ENCODE measurements at places on chromosomes 6 and 20.

GRCh38 chr20:36352843-36353553 is 46.9 kb downstream of the DLGAP4 start:
- DNase-seq: no peak

DNA sequence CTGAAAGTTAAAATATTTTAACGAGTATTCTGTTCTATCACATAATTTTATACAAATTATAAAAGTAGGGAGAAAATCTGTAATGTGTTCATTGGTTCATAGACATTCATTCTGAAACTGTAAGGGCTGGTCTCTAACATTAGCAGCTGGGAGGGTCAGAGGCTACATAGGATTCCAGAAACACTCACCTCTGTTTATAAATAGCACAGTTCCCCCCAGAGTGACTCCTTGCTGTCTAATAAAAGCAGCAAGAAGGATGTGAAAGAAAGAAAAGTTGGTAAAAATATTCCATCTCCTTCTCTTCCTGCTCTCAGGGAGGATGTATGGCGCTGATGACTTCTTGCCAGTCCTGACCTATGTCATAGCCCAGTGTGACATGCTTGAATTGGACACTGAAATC is 25.3 kb upstream of the NAA20 start:
- no peak for DNase-seq

DNA sequence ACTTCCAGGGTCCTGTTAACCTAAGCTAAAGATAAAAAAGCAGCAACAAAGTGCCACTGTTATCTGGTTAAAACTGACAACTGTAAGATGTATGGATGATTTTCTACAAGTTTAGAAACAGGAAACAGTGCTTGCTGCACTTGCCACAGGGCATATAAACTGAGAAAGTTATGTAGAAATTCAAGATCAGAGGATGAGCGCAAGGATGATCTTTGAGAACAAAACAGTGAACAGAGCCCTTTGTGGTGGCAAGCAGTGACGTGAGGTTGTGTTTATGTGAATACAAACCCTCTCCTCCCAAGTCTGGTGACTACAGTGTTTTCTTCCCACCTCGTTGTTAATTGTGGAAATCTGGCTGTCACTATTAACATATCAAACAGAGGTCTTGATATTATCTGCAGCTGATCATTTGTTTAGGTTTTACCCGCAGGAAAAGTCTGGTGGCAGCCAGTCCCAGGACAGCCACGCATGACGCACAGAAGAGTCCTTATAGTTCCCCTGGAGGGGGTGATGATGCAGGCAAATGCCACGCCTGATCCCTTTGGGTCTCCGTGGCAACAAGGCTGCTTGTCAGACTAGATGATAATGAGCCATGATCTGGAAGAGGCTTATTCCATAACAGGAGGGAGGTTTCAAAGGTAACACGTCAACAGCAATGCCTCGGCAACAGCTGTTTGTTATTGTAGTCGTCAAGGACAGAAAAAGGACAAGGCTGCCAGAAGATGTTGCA is 43.1 kb upstream of the TNFAIP3 start:
- no peak for DNase-seq

GRCh38 chr20:14375416-14375985 is 38.1 kb upstream of the FLRT3 start:
- no peak for DNase-seq

- no peak for DNase-seq
Observed at GRCh38 chr20:38685853-38686473, 38.3 kb upstream of the SLC32A1 start.

GRCh38 chr6:54093326-54093948 is 17.8 kb upstream of the MLIP start:
- no peak for DNase-seq

- no peak for DNase-seq
Observed at GRCh38 chr6:79536585-79536953, 661 bp downstream of the LCA5 start.

DNA sequence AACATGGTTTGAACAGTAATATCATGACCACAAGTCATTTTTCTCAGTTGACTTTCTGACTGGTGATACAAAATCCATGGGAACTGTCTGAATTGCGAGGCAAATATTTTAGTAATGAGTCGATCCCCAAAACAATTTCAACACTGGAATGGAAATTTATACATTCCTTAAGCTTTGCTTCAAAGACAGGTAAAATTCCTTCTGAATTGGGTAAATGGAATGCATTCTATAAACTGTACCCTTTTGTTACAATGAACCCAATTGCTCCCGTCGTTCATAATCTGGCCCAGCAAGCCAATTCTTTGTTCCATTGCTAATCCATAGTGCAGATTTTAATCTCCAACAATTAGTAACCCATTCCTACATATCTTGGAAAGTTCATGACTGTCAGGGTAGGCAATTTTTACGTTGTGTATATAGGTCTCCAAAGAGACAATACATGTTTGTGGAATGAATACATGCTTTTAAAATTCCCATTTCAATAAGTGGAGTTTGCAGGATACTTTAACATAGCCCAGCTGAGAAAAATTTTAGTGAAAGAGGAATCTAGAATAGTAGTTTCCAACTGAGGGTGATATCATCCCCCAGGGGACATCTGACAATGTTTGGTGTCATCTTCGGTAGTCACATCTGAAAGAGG is 32.7 kb downstream of the CYP24A1 start:
- no peak for DNase-seq

DNA sequence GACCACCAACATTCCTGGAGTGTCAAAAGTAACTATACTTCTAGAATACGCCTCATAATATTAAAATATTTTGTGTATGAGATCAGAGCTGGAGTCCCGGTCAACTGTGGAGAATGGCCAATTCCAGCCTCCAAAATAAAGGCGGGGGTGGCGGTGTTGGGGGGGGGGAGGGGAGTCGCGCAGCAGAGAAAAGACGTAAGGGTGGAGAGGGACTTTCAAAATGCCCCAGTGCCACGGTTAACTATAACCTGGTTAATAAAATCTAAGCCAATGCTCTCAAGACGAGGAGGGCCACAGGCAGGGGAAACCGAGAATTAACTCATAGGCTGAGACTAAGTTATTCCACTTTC is 1.3 kb downstream of the NUP153 start:
- DNase-seq: no peak

DNA sequence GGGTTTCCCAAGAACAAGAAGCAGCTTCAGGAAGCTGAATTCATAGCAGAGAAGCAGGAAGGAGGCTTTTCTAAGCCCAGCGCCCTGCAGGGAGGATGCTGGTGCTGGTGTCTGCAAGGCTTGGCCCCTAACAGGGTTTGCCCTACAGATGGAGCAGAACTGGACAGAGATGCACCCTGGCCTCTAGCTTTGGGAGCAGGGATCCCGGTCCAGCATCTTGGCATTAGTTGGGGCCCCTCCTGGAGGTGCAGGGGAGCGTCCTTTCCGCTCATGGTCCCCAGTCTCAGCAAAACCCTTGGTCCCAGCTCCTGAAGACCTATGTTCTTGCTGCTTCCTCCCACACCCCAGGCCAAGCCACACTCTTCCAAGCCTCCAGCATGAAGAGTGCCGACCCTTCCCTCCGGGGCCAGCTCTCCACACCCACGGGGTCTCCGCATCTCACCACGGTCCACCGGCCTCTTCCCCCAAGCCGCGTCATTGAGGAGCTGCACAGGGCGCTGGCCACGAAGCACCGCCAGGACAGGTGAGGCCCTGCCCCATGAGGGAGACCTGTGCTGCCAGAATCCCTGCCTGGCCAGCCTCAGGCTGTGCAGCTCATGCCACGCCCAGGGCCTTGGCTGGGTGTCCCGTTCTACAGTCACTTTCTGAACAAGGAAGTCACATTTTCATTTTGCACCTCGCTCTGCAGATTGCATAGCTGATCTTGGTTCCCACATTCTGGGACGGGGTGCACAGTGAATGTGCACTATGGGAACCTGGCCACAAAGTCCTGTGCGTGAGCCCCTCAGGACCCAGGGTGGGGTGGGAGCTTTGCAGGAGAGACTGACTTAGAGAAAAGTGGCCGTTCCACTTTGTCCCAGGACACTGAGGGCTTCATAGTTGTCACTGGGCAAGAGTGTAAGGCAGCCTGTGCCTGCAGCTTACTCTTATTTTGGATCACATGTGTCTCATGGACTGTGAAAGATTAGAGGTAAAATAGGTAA is 160.2 kb downstream of the SYCP2 start:
- no peak for DNase-seq

DNA sequence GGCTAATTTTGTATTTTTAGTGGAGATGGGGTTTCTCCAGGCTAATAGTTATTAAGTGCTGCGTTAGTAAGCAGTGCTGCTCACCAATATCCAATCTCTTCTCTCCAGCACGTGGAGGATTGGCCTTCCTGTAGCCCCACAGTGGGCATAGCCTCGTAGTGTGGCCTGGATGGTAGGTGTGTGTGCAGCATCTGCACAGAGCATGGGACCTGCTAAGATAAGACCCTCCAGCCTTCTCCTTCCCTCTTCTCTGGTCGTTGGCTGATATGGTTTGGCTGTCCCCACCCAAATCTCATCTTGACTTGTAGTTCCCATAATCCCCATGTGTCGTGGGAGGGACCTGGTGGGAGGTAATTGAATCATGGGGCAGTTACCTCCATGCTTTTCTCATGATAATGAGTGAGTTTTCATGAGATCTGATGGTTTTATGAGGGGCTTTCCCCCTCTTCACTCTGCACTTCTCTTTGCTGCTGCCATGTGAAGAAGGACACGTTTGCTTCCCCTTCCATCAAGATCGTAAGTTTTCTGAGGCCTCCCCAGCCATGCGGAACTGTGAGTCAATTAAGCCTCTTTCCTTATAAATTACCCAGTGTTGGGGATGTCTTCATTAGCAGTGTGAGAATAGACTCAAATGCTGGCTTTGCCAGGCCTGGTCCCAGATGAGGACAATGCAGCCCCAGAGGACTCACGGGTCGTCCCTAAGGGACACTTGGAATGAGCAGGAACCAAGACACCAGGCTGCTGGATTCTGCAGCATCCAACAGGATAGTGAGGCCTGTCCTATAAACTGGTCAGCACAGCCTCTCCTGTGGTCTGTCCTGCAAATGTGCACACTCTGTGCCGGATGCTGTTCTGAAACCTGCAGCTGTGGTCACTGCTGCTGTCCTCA is 63.4 kb upstream of the AFDN start:
- no peak for DNase-seq

DNA sequence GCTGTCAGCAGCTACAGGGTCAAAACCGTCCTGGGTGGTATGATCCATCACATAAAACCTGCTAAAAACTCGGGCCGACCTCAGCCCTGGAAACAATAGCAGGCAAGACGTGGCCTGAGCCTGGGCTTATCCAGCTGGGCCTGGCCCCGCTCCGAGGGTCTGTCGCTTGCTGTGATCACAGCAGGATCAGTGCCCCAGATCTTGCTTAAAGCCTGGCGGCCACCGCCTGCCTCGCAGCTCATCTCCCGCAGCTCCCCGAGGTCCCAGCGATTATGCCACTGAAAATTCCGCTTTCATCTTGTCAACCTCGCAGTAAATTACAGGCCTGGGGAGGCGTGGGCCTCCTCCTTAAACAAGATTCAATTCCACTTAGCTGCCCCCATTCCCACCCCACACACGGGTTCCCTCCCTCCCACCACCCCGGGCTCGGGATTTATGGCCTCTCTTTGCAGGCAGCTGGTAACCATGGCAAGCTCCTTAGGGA is 40.1 kb downstream of the CDH22 start:
- DNase-seq: no peak

GRCh38 chr20:43958626-43959025 is 44.0 kb downstream of the TOX2 start:
- no peak for DNase-seq

DNA sequence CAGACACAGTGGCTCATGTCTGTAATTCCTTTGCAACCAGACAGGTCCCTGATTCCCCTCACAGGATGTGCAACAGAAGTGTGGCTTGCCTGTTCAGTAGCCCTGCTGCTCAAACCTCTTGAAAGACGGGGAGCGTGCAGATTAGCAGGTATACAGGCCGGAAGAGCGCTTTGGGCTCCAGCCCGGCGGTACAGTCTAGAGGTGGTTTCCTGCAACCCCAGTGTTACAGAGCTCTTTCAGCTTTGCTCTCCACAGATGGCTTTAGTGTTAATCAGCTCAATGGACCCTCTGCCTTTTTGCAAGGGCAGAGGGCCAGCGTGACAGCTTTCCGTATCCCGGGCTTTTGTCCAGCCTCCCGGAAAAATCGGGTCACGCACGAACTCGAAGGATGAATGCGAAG is 67.2 kb upstream of the TNFRSF21 start:
- no peak for DNase-seq

- no peak for DNase-seq
Observed at GRCh38 chr6:44699851-44700250, 312.3 kb downstream of the CDC5L start.

- no peak for DNase-seq
Observed at GRCh38 chr20:40727960-40728359, 38.9 kb upstream of the MAFB start.
